ENCODE measurements at places on chromosomes 13 and 19. TPM values are rescaled to one million over a fixed set of nuclear protein-coding genes. Genes with fewer than 3 reads are reported as not detected.

APOC1 gene
- 4.6 TPM for total RNA-seq

TINCR gene
- total RNA-seq: 0.15 TPM

NLRP5 gene
- total RNA-seq: not detected

SKA3 gene
- total RNA-seq: 1.1 TPM

KLK3 gene
- not detected for total RNA-seq

GRIN3B gene
- not detected for total RNA-seq

ELSPBP1 gene
- total RNA-seq: not detected

DNA sequence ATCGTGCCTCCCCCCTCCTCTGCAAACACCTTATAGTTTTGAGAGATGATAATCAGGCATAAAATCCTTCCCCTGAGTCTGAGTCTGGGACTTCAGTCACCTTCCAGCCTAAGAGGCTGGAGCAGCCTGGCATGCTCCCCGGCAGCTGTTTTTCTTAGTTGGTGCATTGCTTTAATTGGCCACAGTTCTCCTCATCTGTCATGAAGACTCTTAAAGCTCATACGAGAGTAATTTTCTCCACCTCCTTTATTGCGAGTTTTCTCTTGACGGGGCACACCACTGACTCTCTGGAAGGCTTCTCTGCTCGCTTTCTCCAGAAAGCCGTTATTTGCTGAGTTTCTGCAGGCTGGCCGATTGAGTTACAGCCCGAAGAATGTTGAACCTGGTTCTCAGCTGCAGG lies 310.5 kb downstream of the ATP8A2 start:
- no peak for DNase-seq

GRCh38 chr13:111480976-111481375 lies 160.5 kb downstream of the TEX29 start:
- no peak for DNase-seq

GRCh38 chr19:17303940-17304267 lies 679 bp upstream of the ABHD8 start:
- no peak for DNase-seq

- DNase-seq: no peak
Measured at GRCh38 chr19:41646589-41647204, 19.8 kb upstream of the CEACAM4 start.

DNA sequence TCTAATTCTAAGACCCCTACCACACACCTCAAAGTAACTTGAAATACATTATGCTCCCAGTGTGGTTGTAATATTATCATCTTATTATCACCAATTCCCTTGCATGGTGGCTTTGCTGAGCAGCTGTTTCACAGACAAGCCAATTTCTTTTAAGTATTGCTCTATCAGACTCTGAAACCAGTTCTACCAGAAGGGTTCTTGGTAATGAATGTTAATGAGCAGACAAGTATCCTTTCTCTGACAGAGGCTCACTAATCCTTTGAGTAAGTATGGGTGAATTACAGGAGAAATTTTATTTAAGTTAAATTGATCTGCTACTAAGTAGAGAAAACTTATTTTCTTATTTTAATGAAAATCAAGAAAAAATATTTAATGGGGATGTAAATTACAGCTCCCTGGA lies 326.0 kb downstream of the GPC6 start:
- DNase-seq: no peak

DNA sequence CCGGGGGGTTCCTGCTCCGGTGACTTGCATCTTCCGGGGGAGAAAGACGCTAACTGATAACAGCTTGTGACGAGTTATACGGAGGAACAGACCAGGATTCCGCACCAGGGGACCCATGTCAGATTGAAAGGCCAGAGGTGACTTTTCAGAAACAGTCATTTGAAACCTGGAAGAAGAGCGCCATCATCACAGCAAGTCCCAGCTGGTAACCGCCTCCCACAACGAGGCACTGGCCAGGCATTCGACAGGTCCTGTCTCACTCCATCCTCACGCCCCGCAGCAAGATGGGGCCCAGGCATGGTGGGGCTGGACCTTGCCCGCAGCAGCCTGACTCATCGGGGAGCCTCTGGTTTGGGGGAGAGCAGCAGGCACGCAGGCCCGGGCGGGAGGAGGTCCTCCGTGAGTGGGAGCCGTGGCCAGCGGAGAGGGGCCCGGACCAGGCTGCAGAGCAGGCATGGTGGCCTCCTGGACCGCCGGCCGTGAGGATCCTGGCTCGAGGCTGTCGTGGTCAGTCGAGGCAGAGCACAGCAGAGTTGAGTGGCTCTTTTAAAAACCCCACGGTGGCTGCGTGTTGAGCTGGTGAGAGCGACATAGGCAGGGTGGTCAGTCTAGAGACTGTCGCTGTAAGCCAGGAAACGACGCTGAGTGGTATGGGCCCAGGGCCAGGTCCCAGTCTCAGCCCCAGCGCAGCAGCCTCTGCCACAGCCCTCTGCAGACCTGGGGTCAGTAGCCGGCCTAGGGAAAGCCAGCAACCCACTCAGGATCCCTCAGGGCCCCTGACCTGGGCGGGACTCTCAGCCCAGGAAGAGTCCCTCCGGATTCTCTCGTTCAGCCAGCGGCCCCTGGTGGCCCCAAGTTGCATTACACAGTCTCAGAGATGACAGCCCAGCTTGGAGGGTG lies 94.9 kb upstream of the MCF2L start:
- DNase-seq: peak; percentile 85

DNA sequence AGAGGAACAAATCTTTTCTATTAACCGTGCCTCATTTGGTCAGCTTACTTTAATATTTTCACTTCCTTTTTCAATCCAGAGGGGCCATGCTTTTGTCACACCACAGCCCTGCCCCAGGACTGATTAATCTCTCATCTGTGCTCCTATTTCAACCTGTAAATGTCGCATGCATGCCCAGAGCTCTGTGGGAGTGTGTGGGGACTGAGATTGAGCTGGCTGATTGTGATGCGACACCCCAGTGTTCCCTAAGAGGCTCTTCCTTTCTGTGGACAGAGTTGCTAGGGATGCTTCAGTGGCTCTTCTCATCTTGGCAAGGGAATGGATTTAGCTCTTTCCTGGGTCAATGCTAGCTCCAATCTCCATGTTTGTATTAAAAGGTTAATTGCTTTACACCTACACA lies 249.6 kb downstream of the TDRD3 start:
- no peak for DNase-seq

DNA sequence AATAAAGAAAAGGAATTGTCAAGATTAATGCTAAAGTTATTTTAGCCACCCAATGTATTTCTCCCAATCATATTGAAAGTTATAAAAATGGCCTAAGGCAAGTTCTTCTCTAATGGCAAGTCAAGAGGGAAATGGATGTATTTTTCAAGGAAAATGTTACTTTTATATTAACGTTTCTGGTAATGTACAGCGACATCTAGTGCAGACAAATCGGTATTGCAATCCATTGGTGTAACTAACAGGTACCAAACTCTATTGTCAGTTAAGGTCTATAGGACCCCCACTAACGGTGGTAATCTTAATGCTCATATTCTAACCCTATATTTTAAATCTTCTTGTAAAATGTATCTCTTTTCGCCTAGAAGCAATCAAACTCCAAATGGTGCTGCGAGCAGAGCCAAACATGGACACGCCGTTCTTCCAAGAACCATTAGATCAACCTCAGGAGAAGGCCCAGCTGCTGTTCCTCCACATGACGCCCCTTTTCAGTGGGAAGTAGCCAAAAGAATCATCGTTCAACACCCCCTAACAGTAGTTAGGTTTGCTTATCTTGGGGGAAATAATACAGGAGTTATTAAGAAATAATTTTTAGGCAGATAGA lies 98.5 kb upstream of the PABPC3 start:
- no peak for DNase-seq

DNA sequence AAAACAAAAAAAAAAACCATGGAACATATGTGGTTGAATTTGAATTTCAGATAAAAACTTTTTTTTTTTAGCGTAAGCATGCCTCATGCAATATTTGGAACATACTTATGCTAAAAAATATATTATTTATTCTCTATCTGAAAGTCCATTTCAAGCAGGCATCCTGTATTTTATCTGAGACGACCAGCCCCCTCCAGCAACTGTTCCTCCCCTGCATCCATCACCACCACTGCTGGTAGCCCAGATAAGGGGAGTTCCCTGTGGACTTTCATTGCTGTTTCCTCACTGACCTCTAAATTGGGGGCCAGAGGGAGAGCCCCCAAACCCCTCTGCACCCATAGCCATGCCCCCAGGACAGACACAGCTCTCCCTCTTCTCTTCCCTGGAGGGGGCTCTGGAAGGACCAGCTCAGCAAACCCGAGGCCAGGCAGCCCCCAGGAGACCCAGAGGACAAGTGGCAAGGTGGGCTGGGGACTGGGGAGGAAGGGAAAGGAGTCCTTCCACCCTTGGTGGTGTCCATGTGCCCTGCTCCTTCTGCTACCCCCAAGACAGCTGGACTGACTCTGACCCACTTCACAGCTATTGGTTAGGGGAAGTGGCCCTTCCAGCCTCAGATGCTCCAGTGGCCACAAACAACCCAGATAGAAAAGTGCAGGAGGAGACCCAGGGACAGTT lies 6.6 kb upstream of the SIGLEC12 start:
- no peak for DNase-seq

DNA sequence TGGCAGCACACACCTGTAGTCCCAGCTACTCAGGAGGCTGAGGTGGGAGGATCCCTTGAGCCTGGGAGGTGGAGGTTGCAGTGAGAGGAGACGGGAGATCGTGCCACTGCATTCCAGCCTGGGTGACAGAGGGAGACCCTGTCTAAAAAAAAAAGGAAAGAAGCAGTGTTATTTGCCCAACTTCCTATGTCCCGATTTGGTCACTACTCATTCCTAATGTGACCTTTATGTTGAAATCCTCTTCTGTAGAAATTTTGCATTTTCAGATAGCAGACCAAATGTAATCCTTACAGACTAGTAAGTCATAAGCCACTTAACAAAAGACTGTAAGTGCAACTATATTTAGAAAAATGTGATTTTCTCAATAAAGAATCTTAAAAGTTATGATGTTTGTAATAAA lies 18.2 kb upstream of the STK24 start:
- no peak for DNase-seq

- no peak for DNase-seq
Measured at GRCh38 chr13:25932365-25932764, 119.5 kb downstream of the SHISA2 start.

DNA sequence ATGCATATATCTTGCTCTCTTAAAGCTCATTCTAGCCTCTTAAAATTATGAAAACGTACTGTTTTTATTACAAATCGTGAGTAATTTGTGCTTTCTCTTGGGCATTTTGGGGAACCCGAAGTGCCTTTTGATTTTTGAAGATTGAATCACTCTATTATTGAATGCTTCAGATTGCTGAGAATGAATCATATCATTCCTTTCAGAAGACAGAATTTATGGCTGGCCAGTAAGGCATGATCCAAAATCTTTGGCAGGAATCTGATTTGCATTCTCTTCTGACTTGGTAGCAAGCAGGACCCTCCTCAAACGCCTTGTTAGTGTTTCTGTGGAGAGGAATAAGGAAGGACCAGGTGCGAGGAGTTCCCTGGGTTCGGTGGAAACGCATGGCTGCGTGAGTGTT lies 49.5 kb downstream of the STARD13 start:
- DNase-seq: no peak

DNA sequence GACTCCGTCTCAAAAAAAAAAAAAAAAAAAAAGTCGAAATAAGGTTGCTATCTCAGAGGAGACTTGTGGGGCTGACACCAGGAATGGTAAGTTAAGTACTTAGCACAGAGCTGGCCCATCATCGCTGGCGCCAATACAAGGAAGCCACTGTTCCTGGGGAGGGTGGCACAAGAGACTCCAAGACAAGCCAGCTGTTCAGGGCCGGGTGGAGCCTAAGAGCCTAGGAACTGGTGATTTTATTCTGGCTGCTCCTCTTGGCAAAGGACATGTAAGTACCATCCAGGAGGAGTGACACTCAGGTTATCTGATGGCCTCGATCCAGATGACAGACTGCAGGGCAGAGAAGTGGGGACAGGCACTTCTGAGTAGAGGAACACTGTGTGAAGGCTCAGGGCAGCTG lies 3.8 kb downstream of the ELOF1 start:
- DNase-seq: no peak

DNA sequence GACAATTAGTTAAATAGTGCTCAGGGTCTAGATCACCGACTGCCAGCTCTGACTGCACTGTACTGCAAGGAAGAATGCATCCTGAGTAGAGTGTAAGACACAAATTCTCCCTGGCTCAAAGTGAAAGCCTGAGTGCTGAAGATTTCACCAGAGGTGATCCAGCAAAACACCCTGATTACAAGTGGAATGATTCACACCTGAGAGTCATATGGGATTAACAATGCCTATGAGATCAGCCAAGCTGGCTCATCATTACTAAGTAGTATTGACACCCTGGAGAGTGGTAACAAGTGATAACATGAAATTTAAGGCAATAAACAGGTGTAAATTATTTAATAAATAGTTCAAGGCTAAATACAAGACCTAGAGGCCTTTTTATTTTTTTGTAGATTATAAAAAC lies 403.8 kb upstream of the PRR20A start:
- no peak for DNase-seq

DNA sequence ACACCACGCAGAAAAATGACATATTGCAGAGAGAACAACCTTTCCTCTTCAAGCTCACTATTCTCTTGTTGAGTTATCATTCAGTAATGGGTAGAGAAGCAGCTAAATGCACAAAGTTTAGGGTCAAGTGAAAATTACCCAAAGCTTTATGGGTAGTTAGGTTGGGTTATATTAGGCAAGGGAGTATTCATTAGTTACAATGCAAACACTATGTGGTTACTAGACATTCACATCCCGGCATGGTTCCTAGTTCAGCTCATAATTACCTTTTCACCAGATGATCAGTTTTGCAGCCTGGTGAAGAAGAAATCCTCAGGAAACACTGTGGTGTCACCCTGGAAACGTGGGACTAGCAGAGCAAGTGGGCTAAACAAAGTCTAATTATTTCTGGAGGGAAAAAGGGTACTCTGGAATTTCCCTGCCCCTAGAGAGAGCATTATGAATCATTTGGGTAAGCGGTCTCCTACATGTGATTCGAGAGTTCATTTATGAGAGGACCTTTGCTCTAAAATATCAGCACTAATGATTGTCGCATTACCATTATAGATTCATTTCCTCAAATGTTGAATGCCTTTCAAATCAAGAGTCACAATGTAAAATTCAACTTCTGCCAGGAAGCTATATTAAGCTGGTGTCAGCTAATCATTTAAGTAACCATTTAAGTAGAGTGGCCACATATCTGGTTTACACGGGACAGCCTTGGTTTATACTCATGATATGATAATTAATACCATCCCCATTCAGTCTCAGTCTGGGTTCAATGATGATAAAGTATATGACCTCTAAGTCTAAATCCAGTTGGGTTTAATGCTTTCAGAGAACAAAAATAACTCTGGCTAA lies 1208.0 kb downstream of the DIAPH3 start:
- no peak for DNase-seq

GRCh38 chr13:21330126-21330861 lies 128.8 kb downstream of the ZDHHC20 start:
- DNase-seq: no peak

DNA sequence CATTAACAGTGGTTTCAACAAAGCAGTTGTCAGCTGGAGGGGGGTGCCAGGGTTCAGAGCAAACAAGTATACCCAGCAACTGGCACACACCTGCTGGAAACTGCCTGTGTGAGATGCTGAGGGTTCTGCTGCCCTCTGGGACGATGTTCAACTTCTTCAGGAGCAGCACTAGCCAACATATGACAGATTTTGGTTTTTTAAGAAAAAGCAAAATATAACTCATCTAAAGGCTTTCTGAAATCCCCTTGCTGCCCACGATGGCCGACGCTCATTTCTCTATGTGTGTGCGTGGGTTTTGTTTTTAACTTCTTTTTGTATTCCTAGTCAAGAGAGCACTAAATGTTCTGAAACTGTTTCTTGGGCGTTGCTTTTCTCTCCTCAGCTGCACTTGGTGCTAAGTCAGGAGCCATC lies 79.9 kb downstream of the MRPL57 start:
- no peak for DNase-seq
